ENCODE measurements at places on chromosomes 6 and 20. TPM values are rescaled to one million over a fixed set of nuclear protein-coding genes. Genes with fewer than 3 reads are reported as not detected.

The TRIM31 gene
- total RNA-seq, result 182 TPM

The REM1 gene
- total RNA-seq, result 0.46 TPM

DNA sequence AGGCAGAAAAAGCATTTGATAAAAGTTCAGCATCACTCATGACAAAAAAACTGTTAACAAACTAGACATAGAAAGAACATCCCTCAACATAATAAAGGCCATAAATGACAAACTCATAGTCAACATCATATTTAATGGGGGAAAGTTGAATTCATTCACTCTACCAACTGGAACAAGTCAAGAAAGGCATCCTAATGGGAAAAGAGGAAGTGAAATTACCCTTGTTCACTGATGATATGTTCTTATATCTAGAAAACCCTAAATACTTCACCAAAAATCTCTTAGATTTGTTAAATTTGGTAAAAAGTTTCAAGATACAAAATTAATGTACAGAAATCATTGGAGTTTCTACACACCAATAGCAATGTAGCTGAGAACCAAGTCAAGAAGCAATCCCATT lies 48.9 kb downstream of the GGTLC1 start:
- no peak for DNase-seq

- no peak for DNase-seq
Measured at GRCh38 chr20:25072226-25072811, 9.6 kb downstream of the VSX1 start.

DNA sequence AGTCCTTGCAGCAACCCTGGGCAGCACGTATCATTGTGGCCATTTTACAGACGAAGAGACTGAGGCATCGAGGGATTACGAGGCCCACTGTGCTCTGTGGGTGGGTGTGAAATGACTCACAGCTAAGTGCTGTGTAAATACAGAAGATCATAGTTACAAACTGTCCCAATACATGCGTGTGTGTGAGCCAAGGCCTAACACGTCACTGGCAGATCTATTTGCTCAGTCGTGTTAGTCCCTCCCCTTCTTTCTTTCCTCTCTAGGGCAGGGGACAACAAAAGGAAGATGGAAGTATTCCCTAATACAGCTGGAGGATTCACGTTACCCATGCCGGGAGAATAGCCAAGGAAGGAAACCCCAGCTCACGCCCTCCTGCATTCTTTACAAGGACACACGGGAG lies 175.9 kb downstream of the CDC5L start:
- no peak for DNase-seq

- DNase-seq, result no peak
Measured at GRCh38 chr6:8238773-8239683, 136.7 kb upstream of the EEF1E1 start.
